Transverse colon (tissue), 4 donors: ENCODE measurements at places on chromosomes 1 and 21.
A peak's percentile ranks its signal among the peaks of the same experiment; 100 is the strongest.

GRCh38 chr1:226309398-226310244, 657 bp upstream of the LIN9 start:
- H3K4me3 ChIP-seq: peak overlapping the region; percentile 95
- peak overlapping the region; percentile 78 for H3K27ac ChIP-seq
- no peak for DNase-seq
- no peaks in the 10 kb centered on the region for H3K27me3 ChIP-seq

DNA sequence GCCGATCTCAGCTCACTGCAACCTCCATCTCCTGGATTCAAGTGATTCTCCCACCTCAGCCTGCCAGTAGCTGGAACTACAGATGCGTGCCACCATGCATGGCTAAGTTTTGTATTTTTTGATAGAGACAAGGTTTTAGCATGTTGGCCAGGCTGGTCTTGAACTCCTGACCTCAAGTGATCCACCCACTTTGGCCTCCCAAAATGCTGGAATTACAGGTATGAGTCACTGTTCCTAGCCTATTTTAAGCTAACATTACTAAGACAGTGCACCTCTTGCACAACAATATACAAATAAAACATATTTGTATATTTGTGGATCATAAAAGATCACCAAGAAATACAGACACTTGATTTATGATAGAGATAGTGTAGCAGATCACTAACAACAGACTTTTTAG, 139.1 kb downstream of the DUSP10 start:
- H3K4me1 ChIP-seq: no peaks in the 10 kb centered on the region
- H3K27ac ChIP-seq: no peak overlapping the region
- H3K4me3 ChIP-seq: no peak overlapping the region
- no peaks in the 10 kb centered on the region for H3K27me3 ChIP-seq
- DNase-seq: no peak

GRCh38 chr1:34009340-34009985, 145.6 kb downstream of the HMGB4 start:
- DNase-seq: no peak
- no peak overlapping the region for H3K4me3 ChIP-seq
- no peaks in the 10 kb centered on the region for H3K27me3 ChIP-seq

DNA sequence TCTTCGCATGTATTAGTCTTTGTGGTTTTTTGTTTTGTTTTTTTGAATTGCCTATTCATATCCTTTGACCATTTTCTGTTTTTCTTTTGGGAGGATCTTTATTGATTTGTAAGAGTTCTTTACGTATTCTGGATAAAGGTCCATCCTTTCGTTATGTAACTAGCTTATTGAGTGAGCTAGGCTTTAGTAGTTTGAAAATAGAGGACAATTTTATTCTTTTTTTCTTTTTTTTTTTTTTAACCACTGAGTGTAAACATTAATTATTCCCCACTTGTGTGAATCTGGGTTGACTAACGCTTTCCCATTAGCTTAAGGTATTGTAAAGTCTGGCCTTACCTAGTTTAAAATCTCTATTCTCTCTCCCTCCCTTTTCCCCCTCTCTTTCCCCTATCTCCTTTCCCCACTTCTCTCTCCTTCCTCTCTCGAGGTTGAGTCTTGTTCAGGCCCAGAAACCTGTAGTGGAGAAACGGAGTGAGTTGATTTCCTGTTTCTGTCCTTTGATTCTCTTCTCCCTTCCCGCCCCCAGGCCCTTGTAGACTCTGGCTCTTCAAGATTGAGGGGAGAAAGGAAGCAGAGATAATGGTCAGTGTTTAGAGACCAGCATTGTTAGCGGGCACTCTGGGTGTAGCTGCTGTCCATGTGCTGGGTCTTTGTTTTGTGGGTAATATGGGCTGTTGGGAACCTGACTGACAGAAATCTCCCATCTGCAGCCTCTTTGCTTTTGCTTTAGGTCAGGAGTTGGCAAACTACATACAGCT, 1.5 kb downstream of the MORC3 start:
- peak overlapping the region; percentile 93 for H3K4me3 ChIP-seq
- no peaks in the 10 kb centered on the region for H3K27me3 ChIP-seq
- peaks cover 55% of the 10 kb centered on the region for H3K4me1 ChIP-seq
- peak overlapping the region; percentile 100 for H3K27ac ChIP-seq

- H3K27ac ChIP-seq: no peak overlapping the region
- H3K4me3 ChIP-seq: no peak overlapping the region
- H3K4me1 ChIP-seq: no peaks in the 10 kb centered on the region
- DNase-seq: no peak
- H3K27me3 ChIP-seq: no peaks in the 10 kb centered on the region
- no peaks in the 10 kb centered on the region for H3K36me3 ChIP-seq
Observed at GRCh38 chr1:229709500-229710013, 83.5 kb downstream of the URB2 start.

- no peaks in the 10 kb centered on the region for H3K36me3 ChIP-seq
- peak overlapping the region; percentile 21 for H3K27ac ChIP-seq
- H3K27me3 ChIP-seq: no peaks in the 10 kb centered on the region
- DNase-seq: no peak
Observed at GRCh38 chr1:174800216-174800851, 199.4 kb upstream of the CACYBP start.

DNA sequence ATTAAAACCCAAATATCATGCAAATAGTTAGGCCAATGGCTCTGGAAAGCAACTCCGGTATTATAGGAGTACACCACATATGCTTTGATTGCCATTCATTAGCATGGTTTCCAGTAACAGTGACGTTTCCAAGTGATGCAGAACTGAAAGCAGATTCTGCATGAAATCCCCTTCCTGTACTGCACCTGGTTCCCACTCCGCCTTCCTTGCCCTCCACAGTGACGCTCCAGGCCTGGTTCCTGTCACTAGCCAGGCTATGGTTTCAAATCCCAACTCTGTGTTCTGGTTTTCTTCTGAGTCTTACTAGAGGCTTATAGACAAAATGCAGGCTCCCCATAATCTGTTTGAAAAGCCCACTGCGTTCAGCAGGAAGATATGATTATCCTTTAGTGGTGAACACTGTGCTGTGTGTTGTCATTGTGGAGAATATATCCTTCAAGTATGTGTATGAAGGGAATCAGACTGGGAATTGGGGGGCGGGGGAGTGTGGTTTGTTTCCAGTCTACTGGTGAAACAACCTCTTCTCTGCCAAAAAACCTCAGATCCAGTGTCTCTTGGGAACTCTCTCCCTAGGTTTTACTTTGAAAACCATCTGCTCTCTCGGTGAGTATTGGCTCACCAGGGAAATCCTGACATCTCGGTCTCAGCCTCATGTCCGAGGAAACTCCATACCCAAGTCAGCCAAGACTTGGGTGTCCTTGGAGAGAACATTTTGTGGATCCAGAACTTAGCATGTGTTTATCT, 78.7 kb downstream of the TYW3 start:
- peak; percentile 27 for DNase-seq

DNA sequence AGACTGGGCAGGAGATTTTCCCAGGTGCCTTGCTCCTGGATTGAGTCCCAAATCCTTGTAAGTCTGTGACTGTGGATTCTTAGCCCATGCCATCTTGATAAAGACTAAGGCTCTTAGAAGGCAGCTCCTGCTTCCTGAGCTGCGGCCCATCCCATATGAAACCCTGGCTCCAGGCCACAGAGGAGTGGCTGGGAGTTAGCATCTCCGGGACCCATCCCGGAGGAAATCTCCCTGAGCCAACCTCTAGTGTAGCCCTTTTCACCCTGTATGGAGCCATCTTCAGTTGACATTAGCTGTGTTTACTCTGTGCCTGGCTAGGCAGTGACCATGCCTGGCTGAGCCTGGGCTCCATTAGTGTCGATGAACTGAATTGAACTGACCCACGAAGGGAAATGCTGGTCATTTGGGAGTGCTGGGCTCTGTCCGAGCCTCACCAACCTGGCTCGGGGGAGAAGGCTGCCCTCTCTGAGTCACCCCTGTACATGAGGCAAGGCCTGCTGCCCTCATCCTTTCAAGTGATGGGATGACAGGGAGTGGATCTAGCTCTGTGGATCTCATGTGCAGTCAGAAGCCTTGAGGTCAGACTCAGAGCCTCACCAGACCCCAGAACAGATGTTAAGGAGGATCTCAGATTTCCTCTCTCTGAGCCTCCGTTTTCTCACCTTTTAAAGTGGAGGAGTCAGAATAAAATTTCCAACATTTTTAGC, 37.5 kb downstream of the LGR6 start:
- H3K27ac ChIP-seq: no peak overlapping the region
- no peaks in the 10 kb centered on the region for H3K4me1 ChIP-seq
- no peak overlapping the region for H3K4me3 ChIP-seq
- DNase-seq: peak; percentile 67
- no peaks in the 10 kb centered on the region for H3K36me3 ChIP-seq
- no peaks in the 10 kb centered on the region for H3K27me3 ChIP-seq

DNA sequence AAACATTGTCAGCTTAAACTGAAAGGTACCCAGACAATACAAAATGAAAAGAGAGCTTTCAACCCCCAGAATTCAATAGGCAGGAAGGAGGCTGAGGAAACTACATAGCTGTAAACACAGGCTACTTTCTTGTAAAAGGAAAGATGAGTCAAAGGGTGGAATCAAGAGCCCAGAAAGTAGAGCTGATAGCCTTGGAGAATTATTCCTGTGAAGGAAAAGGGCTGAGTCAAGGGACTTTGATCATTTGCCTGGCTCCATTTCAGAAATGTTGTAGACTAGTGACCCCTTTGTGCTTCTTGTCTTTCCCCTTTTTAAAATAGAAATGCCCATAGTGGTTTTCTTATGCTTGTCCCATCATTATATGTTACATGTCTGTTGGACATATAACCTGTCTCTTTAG, 597.6 kb downstream of the ADGRL2 start:
- H3K27me3 ChIP-seq: no peaks in the 10 kb centered on the region
- H3K4me3 ChIP-seq: no peak overlapping the region

GRCh38 chr1:58156124-58156468, 390.4 kb downstream of the OMA1 start:
- H3K27ac ChIP-seq: no peak overlapping the region
- H3K4me1 ChIP-seq: no peaks in the 10 kb centered on the region
- H3K27me3 ChIP-seq: no peaks in the 10 kb centered on the region
- DNase-seq: no peak
- H3K4me3 ChIP-seq: no peak overlapping the region

GRCh38 chr1:111581166-111581565, 38.4 kb upstream of the RAP1A start:
- H3K27ac ChIP-seq: no peak overlapping the region
- H3K4me3 ChIP-seq: no peak overlapping the region
- no peak for DNase-seq
- H3K27me3 ChIP-seq: no peaks in the 10 kb centered on the region
- peaks cover 9% of the 10 kb centered on the region for H3K4me1 ChIP-seq
- no peaks in the 10 kb centered on the region for H3K36me3 ChIP-seq

DNA sequence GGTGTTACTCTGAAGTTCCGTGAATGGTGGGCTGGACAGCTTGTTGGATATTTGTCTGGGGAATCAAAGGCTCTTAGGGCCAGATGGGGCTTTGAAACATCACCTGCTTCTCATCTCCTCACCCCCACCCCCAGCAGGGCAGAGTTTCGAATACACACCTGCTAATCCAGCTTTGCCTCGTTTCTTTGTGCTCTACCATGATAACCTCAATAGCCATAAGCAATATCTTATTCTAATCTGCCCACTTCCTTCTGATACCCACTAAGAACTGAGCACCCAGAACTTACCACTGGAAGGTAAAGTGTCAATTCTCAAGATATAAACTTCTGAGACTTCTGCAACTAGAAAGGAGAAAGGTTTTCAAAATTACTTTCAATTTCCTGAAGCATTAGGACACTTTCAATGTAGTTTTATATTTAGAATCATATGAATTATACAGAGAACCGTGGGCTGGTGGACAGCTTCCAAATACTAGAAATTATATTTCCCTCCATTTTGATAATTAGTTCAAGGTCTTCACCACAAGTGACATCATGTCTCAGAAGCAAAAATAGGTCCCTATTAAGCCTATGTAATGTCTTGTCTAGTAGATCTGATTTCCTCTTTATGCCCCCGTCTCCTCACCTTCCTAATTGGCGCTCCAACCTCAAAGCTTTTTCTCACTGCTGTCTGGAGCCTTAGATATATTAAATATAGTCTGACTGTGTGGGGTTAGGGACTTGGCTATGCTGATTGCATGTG, 64.4 kb upstream of the NEK2 start:
- H3K4me3 ChIP-seq: no peak overlapping the region
- no peak overlapping the region for H3K27ac ChIP-seq
- H3K36me3 ChIP-seq: no peaks in the 10 kb centered on the region
- H3K27me3 ChIP-seq: no peaks in the 10 kb centered on the region
- no peak for DNase-seq

DNA sequence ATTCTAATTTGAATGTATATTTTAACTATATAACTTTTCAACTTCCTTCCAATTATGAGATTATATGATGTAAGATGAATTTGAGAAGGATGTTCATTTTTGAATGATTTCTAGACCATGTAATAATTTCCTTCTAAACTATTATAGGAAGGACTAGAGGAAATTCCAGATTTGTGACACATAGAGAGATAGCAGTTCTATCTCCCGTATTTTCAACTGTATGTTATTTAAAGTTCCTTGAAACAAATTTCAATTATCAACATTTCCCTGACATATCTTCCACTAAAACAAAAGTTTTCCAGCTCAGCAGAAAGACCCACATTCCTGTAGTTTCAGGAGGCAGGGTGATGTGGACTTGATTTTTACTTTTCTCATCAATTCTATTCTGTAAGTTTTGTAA, 396.7 kb upstream of the C1orf87 start:
- no peaks in the 10 kb centered on the region for H3K36me3 ChIP-seq
- H3K4me3 ChIP-seq: no peak overlapping the region

DNA sequence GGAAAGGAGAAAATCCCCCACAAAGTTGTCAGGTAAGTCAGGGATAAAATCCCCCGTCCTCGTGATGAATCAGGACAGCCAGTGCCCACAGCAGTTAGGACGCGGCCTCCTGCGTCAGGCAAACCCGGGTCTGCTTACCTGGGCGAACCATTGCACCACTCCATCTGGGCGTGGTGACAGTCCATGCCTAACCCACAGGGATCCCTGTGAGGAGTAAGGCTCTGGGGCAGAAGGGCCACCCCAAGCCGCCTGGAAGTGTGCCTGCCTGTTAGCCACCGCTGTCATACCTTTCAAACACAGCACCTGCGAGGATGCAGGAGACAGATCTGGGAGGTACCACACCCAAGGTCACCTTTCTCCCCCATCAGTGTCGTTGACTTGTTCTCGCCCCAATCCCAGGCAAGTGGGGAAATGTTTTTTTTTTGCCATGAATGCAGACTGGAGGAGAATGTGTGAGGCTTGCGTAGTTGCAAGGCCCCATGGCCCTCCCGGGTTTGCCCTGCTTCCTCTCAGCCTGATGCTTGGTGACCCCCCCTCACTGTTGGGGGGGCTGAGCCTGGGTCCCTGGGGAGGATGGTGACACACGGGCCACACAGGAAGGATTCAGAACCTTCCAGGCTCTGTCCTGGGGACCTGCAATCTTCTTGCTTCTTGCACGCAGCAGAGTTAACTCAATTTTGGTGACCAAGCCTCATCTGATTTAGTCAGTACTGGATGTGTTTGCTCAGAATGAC, 107.0 kb downstream of the PGBD5 start:
- DNase-seq: no peak
- no peaks in the 10 kb centered on the region for H3K4me1 ChIP-seq
- H3K4me3 ChIP-seq: no peak overlapping the region
- no peaks in the 10 kb centered on the region for H3K27me3 ChIP-seq

GRCh38 chr1:26516987-26517765, 12.4 kb upstream of the RPS6KA1 start:
- no peaks in the 10 kb centered on the region for H3K4me1 ChIP-seq
- H3K4me3 ChIP-seq: no peak overlapping the region
- H3K27ac ChIP-seq: no peak overlapping the region
- DNase-seq: no peak
- H3K27me3 ChIP-seq: no peaks in the 10 kb centered on the region
